Left lobe of liver (tissue), 2 donors: ENCODE measurements at places on chromosomes 2 and 18. TPM values are rescaled to one million over a fixed set of nuclear protein-coding genes. Genes with fewer than 3 reads are reported as not detected.

The RFTN2 gene
- total RNA-seq = 1.1 TPM

The DSG2 gene
- total RNA-seq = 10.9 TPM

The ADAM17 gene
- total RNA-seq = 5.4 TPM

The STEAP3 gene
- total RNA-seq = 120 TPM

The RUFY4 gene
- total RNA-seq = not detected

The SERPINB2 gene
- not detected for total RNA-seq

The ELOA2 gene
- not detected for total RNA-seq

The SERPINB3 gene
- total RNA-seq = not detected

The ARHGEF33 gene
- 0.10 TPM for total RNA-seq

The ZAP70 gene
- 1.5 TPM for total RNA-seq

The ATG16L1 gene
- total RNA-seq = 19.2 TPM

The HNRNPA3 gene
- total RNA-seq = 55.1 TPM

The FAP gene
- 0.58 TPM for total RNA-seq

The RTP5 gene
- not detected for total RNA-seq

The AKAIN1 gene
- total RNA-seq = 0.88 TPM

The CPS1 gene
- total RNA-seq = 1,770 TPM

The BCL11A gene
- 0.50 TPM for total RNA-seq

The STPG4 gene
- total RNA-seq = not detected

The BOK gene
- total RNA-seq = 95.8 TPM

The FOXI3 gene
- not detected for total RNA-seq

The LYPD6B gene
- total RNA-seq = not detected

The HOXD3 gene
- not detected for total RNA-seq

The CHRNA1 gene
- not detected for total RNA-seq

The HOXD4 gene
- not detected for total RNA-seq

The SPP2 gene
- 76.4 TPM for total RNA-seq

The DPY30 gene
- 25.9 TPM for total RNA-seq

The GKN2 gene
- total RNA-seq = not detected

The HOXD9 gene
- total RNA-seq = not detected

The ASB18 gene
- not detected for total RNA-seq

The L3MBTL4 gene
- total RNA-seq = 10.9 TPM

The NCKAP5 gene
- 4.6 TPM for total RNA-seq
